CD14-positive monocyte (primary cell): ENCODE measurements at places on chromosomes 3 and 15.
A peak's percentile ranks its signal among the peaks of the same experiment; 100 is the strongest.

DNA sequence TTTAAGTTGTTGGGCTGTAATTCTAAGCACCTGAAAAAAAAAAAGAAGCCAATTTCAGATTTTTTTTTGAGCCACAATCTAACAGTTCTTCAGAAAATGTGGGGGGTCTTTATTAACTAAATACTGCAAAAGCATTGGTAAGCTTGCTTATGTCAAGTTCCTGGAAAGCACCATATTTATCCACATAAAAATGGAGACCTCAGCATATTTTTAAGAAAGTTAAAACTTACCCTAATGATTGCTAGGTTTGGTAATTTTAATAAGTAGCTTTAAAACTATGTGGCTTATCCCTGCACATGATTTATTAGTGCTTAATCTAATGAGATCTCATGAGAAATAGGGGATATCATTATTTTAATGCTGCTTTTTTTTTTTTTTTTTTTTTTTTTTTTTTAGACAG lies 156.8 kb downstream of the USP13 start:
- DNase-seq, result no peak

DNA sequence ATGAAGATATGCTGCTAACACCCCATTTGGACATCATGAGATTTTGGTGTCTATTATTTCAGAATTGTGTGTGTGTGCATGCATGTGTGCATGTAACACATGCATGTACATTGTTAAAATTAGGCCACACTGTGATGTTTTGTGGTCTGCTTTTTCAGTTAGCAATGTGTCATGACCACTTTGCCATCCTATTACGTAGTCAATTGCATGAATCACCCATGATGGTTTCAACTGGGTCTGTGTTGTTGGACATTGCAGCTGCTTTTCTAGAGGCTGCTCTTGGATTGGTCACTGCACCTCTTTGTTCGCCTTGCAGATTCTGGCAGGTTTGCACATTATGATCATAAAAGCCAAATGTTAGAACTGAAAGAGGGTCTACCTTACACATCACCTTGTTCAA lies 101.0 kb upstream of the THBS1 start:
- DNase-seq, result peak; percentile 72

DNA sequence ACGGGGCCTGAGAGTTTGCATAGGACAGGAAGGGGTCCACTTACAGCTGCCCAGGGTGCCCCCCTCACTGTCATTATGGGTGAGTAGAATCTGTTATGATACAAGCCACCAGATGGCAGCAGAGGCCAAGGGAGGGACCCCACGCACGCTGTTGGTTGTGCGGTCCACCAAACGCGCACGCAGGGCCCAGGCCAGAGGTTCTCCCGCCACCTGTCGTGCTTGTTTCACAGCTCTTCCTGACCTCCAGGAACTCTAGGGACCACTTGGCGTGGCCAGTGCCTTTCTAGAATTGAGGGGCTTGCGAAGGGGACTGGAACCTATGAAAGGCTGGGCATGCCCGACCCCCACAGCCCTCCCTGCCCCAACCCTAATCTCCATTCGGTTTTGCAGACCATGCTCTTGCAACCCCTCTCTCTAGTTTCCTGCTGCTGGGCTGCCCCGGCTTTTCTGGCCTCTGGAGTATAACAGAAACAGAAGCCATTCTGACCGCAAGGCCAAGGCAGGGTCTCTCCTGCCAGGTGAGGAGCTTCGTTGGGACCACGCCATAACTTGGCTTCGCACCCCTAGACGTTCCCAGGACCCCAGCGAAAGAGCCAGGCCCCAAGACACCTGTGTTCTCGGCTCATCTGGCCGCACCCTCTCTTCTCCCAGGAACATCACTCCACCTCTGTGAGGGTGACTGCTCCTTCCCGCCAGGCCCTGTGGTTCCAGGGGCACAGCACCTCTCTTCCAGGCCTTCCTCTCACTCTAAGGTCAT lies 46.0 kb downstream of the ALDH1L1 start:
- DNase-seq, result peak; percentile 28

GRCh38 chr3:178182337-178182779 lies 353.9 kb upstream of the KCNMB2 start:
- DNase-seq, result no peak

GRCh38 chr3:156751461-156752025 lies 74.6 kb upstream of the LEKR1 start:
- no peak for DNase-seq
